ENCODE measurements at places on chromosomes 1 and 21.

- DNase-seq = no peak
These were observed 41.5 kb downstream of the NCAM2 start for GRCh38 chr21:21039624-21040170.

- DNase-seq = no peak
These were observed 294.2 kb downstream of the KIF26B start for GRCh38 chr1:245448975-245449431.

- DNase-seq = no peak
These were observed 59.6 kb downstream of the RPS6KC1 start for GRCh38 chr1:213110349-213111300.

DNA sequence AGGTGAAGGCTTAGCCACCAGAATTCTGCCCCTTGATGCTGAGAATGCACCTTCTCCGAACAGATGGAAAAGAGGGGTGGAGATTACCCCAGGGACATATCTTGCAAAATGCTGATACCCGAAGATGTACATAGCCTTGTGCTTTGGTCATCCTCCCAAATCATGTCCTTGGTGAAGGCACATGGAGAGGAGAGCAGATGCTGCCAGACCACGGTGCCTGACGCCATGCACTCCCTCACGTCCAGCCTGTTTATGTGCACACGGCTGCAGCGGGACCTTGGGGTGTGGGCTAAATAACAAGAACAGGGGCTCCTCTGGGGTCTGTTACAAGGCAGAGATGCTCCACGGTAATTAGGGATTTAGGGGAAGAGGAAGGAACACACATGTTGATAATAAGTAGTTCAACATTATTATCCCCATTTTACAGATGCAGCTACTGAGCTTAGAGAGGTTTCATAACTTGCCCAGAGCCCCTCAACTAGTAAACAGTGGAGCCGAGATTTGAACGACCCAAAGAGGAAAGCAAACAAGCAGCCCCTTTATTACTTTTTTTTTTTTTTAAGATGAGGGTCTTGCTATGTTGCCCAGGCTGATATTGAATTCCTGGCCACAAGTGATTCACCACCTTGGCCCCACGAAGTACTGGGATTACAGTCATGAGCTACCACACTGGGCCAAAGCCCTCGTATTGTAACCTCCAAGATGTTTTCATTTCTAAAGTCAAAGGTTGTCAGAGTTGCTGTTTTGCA lies 12.9 kb downstream of the EPHX1 start:
- DNase-seq = no peak

All from GM13976 (cell line).